ENCODE measurements at places on chromosomes 7 and 10.

DNA sequence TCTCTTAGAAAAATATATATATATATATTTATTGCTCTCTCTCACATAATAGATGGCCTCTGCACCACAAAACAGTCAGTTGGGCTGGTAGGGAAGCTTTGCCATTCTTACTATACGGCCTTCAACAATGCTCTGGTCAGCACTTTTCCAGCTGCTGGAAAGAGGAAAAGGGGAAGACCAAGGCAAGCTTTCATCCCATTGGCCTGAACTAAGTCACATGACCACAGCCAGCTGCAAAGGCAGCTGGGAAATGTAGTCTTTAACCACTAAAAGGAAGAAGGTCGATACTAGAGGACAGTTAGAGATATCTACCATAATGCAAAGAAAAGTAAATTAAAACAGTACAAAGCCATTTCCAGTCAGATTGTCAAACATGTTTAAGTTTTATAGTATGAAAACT lies 58.4 kb upstream of the MACROH2A2 start:
- peak; percentile 15 for DNase-seq

- no peak for DNase-seq
These were observed 131.8 kb downstream of the WDR37 start for GRCh38 chr10:1187855-1188557.

DNA sequence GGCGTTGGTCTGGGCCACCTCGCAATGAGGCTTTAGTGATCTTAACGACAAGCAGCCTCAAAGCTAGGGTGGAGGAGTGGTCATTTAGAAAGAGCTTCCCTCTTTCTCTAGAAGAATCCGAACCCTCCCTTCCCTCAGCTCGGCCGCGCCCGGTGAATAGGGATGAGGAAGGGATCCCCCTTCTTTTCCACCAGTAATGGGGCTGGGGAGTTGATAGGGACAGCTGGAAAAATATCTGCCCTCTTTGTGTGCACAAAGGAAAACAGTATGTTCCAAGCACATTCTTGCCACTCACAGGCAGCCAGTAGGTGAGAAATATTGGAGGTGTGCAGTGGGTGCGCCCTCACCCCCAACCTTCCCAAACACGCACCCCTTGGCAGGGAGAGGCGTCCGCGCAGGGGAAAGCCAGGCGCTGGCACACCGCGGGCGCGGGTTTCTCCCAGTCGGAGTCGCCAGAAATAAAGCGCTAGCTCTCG lies 6.5 kb downstream of the DLX5 start:
- no peak for DNase-seq

DNA sequence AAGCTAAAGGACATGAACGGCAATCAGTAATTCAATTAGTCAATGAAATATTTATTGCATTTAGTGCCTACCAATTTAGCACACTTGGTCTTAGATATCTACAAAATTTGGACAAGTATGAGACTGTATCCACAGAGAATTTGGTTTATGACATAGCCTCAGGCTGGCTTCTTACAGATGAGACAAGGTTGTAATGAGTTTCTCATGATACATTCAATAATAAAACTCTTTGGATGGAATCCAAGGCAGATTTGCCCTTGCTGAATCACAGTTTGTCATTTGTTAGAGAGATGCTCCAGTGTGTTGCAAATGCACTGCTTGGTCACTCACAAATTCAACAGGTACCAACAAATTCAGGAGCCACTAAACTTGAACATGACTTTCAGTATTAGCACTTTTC lies 162.5 kb downstream of the GPR37 start:
- no peak for DNase-seq

DNA sequence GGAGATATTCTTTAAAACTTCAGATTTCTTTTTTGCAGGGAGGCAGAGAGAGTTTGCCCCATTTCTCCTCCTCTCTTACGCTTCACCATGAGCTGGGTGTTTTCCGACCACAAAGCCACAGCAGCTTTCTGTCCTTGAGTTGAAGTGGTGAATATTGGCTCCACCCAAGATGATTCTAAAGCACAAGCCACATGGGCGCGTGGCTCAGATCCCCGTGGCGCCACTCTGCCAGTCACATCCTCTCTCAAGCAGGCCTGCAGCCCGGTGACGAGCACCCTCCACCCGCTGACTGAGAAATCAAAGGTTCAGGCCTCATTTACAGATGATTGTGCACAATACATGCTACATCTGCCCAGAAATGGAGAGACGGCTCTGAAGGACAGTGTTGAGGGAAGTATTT lies 27.6 kb upstream of the RNF32 start:
- DNase-seq = no peak

DNA sequence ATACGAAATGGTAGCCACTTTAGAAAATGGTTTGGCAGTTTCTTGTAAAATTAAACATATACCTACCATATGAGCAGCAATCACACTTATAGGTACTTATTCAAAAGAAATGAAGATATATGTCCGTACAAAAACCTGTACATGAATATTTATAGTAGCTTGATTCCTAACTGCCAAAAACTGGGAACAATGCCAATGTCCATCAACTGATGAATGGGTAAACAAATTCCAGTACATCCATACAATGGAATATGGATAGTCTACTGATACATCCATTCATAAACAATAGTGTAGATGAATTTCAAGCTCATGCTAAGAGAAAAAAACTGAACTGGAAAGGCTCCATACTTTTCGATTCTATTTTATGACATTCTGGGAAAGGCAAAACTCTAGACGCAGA lies 68.5 kb downstream of the AGK start:
- DNase-seq = no peak

- DNase-seq = no peak
These were observed 17.6 kb downstream of the UNC5B start for GRCh38 chr10:71229726-71230655.

- DNase-seq = no peak
These were observed 17.4 kb upstream of the CYP3A7 start for GRCh38 chr7:99752356-99752755.

DNA sequence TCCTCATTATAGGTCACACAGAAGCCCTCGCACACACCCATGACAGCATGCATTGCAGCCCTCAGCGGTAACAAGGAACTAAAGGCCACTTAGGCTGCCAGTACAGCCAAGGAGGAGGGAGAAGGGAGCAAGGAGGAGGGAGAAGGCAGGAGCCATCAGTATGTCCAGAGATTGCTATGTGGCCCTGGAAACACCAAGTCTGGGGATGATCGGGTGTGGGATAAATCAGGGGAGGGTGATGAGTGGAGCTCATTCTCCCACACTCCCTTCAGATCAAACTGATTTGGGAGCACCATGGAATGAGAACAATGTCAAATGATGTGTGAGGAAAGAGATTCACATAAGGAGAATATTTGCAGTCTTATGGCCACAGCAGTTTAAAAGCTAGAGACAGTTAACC lies 350.9 kb downstream of the TNS3 start:
- no peak for DNase-seq

DNA sequence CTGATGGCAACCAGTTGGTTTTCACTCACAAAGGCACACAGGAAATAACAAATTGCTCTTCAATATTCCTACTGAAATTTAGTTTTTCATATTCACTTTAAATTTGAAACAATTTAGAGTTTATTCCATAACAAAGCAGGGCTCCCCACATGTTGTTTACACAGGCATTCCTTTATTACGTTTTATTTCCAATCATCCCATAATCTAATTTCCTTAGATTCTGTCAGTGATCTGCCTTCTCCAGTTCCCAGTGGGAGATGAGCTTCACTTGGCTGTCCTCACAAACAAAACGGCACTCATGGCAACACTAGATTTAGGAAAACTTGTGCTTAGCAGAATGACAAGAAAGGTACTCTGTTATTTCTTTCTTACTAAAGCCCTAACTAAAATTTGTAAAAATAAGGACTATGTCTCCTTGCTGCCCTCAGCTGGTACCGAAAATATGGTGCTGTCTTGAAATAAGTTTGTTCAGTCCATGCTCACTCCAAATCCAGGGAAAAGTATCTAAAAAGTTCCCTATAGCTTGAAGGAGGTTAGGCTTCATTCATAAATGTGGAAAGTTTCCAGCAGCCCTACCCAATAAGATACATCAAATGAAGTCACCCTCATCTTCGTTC lies 23.0 kb downstream of the PHYH start:
- DNase-seq = no peak

DNA sequence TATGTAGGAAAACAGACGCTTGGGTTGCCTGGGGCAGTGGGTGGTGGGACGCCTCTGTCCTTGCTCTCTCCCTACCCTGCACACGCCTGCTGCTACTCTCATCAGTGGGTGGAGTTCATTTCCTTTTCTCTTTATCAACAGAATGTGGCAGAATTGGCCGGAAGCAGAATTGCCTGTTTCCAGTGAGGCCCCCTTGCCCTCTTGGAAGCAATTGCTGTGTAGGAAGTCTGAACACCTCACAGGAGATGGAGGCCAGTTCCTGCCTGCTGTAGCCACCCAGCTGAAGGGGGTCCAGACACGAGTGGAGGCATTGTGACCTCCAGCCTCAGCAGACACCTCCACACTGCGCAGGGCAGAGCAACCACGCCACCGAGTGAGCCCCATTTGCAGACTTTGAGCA lies 331.6 kb upstream of the ZNF32 start:
- DNase-seq = no peak

- DNase-seq = no peak
These were observed 500.9 kb downstream of the NEBL start for GRCh38 chr10:20396205-20396604.

GRCh38 chr7:23191022-23191421 lies 9.2 kb downstream of the NUP42 start:
- DNase-seq = no peak

- DNase-seq = no peak
These were observed 17.0 kb upstream of the RALA start for GRCh38 chr7:39606352-39606751.
